ENCODE measurements at places on chromosomes 5 and 9.

- no peak for DNase-seq
These were observed 31.7 kb downstream of the BRINP1 start for GRCh38 chr9:119337573-119337972.

- DNase-seq = no peak
These were observed 108.5 kb downstream of the ZSWIM6 start for GRCh38 chr5:61440596-61440995.

DNA sequence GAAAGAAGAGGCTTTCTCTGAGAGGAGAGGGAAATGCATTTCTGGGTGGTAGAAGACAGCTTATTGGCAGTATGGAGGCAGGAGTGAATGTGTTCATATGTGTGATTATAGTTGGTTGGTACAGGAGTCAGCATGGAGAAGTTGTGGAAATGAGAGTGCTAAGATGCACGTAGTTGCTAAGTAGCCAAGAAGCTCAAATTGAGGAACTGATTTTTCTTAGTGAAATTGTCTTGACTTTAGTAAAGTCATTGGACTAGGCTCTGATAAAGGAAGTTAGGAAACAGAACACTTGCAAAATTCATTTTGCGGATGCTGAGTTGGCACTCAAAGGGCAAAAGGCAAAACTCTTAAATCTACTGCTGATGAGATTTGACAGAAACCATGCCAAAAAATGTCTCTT, 158.9 kb upstream of the VCAN start:
- DNase-seq = no peak

GRCh38 chr5:63128018-63128417, 549.4 kb downstream of the LRRC70 start:
- DNase-seq = no peak

GRCh38 chr9:88076286-88077070, 61.8 kb downstream of the SPATA31C2 start:
- DNase-seq = no peak

DNA sequence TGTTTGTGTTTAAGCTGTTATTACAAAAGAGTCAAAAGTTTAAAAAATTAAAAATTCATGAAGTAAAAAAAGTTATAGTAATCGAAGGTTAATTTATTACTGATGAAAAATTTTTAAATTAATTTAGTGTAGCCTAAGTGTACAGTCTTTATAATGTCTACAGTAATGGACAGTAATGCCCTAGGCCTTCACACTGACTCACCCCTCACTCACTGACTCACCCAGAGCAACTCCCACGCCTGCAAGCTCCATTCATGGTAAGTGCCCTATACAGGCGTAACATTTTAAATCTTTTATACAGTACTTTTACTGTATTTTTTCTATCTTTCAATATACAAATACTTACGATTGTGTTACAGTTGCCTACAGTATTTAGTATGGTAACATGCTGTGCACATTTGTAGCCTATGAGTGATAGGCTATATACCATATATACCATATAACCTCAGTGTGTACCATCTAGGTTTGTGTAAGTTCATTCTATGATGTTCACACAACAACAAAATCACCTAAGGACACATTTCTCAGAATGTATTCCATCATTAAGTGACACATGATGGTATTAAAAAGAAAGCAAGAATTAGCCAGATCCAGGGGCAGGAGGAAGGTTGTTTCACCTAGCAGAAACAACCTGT, 40.1 kb downstream of the DCAF10 start:
- DNase-seq = no peak

DNA sequence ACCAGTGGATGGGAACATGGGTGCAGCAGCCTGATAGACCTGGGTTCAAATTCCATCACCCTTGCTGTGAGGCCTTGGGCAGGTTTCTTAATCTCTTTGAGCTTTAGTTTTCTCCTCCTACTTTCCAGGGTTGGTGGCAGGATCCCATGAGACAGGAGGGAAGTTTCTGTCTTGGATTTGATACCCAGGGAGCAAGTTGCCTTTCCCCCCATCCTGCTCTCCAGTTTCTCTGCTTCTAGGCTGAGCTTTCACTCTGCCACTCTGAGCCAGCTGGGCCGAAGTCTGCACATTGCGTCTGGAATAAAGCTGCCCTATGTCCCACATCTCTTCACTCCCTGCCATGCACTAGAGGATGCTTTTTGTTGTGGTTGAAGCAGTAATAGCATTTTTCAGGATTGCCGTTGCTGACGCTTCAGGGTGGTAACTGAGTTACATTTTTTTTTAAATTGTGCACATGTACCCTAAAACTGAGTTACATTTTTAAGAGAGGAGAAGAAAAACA, 40.5 kb upstream of the ANGPTL2 start:
- no peak for DNase-seq

- DNase-seq = no peak
These were observed 88.6 kb downstream of the MACROH2A1 start for GRCh38 chr5:135310328-135310989.

DNA sequence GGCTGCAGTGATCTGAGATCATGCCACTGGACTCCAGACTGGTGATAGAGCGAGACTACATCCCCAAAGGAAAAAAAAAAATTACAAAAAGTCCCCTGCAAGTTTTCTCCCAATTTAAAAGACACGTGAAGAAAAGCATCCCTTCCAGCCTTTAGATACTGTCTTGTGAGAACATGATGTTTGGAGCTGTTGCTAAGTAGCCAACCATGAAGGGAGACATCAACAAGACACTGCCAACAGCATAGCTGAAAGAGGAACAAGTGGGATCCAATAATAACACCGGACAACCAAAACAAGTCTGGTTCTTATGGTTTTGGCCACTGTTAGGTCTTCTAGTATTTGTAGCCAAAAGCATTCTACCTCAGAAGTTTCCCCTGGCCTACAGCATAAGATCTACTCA, 118.9 kb upstream of the CCDC180 start:
- DNase-seq = no peak

GRCh38 chr9:33227008-33227398, 13.0 kb upstream of the SPINK4 start:
- no peak for DNase-seq

- no peak for DNase-seq
These were observed 23.1 kb downstream of the LNPEP start for GRCh38 chr5:96958977-96959376.

Measured in NCI-H2081 treated with DMSO at 0.1 percent for 48 hours (cell line).